ENCODE measurements at places on chromosomes 11 and 22. TPM values are rescaled to one million over a fixed set of nuclear protein-coding genes. Genes with fewer than 3 reads are reported as not detected.

DNA sequence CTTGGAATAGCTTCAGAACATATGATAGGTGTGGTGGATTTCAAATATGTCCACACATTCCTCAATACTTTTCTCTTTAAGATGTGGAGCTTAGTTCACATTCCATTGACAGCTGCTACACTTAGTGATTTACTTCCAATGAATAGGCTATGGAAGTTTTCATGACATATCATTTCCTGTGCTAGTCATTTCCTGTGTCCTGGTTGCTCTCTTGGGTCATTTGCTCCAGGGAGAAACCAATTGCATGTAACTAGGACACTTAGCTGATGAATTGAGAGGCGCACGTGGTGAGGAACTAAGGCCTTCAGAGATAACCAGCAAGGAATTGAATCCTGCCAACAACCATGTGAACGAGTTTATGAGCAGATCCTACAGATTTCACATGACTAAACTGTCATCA, 120.9 kb downstream of the SLC17A6 start:
- H3K27me3 ChIP-seq: no peaks in the 10 kb centered on the region
- no peak overlapping the region for H3K27ac ChIP-seq
- H3K36me3 ChIP-seq: no peaks in the 10 kb centered on the region
- no peak for DNase-seq

DNA sequence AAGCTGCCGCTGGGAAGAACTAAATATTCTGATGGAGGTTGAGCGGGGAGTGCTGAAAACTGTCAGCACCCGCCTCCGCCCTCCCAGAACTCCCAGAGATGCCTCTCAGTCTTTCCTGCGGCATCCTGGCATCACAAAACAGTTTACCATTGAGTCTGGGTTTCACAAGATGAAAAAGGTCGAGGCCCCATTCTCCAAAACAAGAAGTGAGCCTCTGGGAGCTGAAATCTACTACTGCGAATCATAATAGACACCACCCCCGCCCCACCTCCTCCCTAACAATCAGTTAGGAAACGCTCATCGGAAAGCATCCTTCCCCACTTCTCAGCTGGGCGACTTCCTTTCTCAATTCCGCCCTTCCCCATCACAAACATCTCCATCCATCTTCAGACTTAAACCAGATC, 1.0 kb downstream of the SUN2 start:
- H3K36me3 ChIP-seq: peaks cover 36% of the 10 kb centered on the region
- DNase-seq: no peak
- H3K4me1 ChIP-seq: peaks cover 18% of the 10 kb centered on the region
- H3K27me3 ChIP-seq: no peaks in the 10 kb centered on the region
- peak overlapping the region; percentile 91 for H3K27ac ChIP-seq

DNA sequence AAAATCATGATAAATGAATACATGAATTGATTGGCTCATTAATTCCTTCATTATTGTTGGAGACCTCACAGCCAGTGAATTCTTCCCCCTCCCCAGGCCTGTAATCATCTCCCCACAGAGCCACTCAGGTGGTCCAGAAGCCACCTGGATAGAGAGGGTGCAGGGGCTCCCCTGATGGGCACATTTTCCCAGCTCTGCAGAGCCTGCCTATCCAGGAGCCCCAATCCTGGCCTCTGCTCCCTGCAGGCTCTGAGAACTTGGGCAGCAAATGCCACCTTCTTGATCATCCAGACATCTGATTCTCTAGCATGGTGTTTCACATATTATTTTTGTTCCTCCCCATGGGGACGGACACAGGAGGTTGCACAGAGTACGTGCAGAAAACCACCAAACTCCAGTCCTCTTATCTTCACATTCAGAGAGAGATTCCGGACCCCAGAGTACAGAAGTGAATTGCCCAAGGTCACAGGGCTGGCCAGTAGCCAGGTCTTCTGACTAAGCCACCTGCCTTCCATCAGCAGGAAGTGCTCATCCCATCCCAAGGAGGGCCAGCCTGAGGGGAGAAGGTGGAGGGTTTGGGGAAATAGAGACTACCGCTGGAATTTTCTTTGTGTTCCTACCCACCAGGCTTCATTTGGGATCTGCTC, 348.0 kb downstream of the BUD13 start:
- H3K27ac ChIP-seq: no peak overlapping the region
- no peak overlapping the region for H3K4me3 ChIP-seq
- no peak for DNase-seq
- H3K27me3 ChIP-seq: no peaks in the 10 kb centered on the region

Gene KCNK4
- total RNA-seq: not detected

- peak overlapping the region; percentile 56 for H3K27ac ChIP-seq
- H3K36me3 ChIP-seq: no peaks in the 10 kb centered on the region
- no peak overlapping the region for H3K4me3 ChIP-seq
- H3K27me3 ChIP-seq: no peaks in the 10 kb centered on the region
- no peaks in the 10 kb centered on the region for H3K4me1 ChIP-seq
Measured at GRCh38 chr22:27726686-27727449, 74.7 kb downstream of the MN1 start.

- DNase-seq: no peak
- H3K4me3 ChIP-seq: no peak overlapping the region
- peaks cover 26% of the 10 kb centered on the region for H3K4me1 ChIP-seq
- H3K36me3 ChIP-seq: no peaks in the 10 kb centered on the region
- H3K27ac ChIP-seq: no peak overlapping the region
Measured at GRCh38 chr22:41364955-41365354, 16.8 kb upstream of the TEF start.

Gene DNAJB7
- not detected for total RNA-seq

DNA sequence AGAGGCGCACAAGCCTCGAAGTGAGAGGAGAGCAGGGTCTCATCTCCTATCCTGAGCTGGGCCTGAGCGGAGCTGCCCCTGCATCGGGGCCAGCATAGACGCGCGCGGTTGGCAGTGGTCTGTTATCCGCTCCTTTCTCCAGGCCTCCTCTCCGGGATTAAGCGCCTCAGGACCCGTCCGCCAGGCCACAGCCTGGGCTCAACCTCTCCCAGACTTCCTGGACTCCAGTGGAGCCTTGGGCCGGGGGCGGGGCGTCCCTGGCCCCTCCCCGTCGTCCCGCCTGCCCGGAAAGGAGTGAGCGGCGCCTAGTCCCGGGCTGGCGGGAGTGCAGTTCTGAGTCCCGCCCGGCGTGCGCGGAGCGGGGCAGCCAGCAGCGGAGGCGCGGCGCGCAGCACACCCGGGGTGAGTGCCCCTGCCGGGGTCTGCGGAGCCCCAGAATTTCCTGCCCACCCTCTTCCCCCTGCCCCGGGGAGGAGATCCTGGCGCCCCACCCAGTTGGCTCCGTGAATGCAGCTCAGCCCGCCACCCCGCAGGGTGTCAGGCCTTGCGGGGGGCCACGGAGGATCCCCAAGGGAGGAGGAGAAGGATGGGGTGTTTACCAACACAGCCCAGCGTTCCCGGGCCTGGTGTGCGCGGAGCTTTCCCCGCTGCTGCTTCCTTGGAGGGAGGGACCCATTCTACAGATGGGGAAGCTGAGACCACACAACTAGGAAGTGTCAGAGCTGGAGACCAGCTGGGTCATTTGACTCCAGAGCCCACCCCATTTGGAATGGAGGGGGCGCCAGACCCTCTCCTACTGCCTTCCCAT, at the start of gene TCIRG1:
TCIRG1 (plus strand) TSS at position 308 of the 808 bp plus-strand sequence. CDS start 2,247 bp downstream, outside the sequence.
- peaks cover 13% of the 10 kb centered on the region for H3K36me3 ChIP-seq
- peak within 1 kb of the TSS; percentile 91 for H3K27ac ChIP-seq
- no peaks in the 10 kb centered on the region for H3K27me3 ChIP-seq
- peaks cover 14% of the 10 kb centered on the region for H3K4me1 ChIP-seq
- DNase-seq: peak; percentile 96

GRCh38 chr11:112097734-112098528, 11.3 kb downstream of the SDHD start:
- no peaks in the 10 kb centered on the region for H3K4me1 ChIP-seq
- no peak for DNase-seq
- H3K36me3 ChIP-seq: peaks cover 12% of the 10 kb centered on the region
- no peak overlapping the region for H3K4me3 ChIP-seq
- H3K27me3 ChIP-seq: no peaks in the 10 kb centered on the region

DNA sequence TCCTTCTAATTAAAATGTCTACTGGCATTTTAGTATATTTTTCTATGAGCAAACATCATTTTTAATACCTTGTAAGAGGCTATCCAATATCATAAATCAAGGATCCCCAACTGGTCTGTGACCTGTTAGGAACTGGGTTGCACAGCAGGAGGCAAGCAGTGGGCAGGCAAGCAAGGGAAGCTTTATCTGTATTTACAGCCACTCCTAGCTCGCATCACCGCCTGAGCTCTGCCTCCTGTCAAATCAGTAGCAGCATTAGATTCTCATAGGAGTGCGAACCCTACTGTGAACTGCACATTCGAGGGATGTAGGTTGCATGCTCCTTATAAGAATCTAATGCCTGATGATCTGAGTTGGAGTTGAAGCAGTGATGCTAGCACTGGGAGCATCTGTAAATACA, 70.2 kb upstream of the CREB3L1 start:
- no peak overlapping the region for H3K4me3 ChIP-seq
- no peaks in the 10 kb centered on the region for H3K36me3 ChIP-seq
- H3K27ac ChIP-seq: no peak overlapping the region
- H3K4me1 ChIP-seq: no peaks in the 10 kb centered on the region
- DNase-seq: no peak

GRCh38 chr11:96001037-96001436, 77.1 kb upstream of the MTMR2 start:
- H3K36me3 ChIP-seq: no peaks in the 10 kb centered on the region
- peak; percentile 65 for DNase-seq
- no peaks in the 10 kb centered on the region for H3K4me1 ChIP-seq
- H3K27me3 ChIP-seq: no peaks in the 10 kb centered on the region
- H3K4me3 ChIP-seq: no peak overlapping the region
- peak overlapping the region; percentile 75 for H3K27ac ChIP-seq

Gene FOLH1
- total RNA-seq: not detected

DNA sequence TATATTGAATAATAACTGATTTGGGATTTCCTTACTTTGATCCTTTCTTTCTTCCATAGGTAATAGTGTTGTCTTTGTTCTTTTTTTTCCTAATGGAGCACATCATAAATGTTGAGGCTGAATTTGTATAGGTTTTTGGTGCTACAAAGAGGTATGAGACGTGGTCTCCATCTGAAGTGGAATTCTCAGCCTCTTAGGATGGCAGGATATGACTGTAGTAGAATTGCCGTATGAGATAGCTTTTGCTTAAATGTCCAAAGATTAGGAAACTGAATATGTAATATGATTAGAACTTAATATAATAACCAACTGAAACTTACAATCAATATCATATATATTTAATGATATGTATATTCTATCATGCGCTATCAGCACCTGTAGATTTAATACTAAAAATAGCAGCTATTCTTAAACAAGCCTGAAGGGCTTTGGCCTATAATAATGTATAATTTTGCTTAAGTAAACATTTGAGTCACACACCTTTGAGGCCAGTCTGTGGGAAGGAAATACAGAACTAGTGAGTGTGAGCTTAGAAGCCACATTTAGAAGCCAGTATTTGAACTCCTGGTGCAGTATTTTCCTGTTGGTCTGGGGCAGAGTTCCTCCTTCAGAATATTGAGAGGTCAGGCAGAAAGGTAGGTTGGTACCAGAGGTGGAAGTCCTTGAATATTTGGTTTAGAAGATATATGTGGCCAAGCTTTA, 62.6 kb downstream of the SWAP70 start:
- no peaks in the 10 kb centered on the region for H3K4me1 ChIP-seq
- H3K27me3 ChIP-seq: no peaks in the 10 kb centered on the region
- no peak overlapping the region for H3K27ac ChIP-seq
- no peak for DNase-seq
- peaks cover 15% of the 10 kb centered on the region for H3K36me3 ChIP-seq

DNA sequence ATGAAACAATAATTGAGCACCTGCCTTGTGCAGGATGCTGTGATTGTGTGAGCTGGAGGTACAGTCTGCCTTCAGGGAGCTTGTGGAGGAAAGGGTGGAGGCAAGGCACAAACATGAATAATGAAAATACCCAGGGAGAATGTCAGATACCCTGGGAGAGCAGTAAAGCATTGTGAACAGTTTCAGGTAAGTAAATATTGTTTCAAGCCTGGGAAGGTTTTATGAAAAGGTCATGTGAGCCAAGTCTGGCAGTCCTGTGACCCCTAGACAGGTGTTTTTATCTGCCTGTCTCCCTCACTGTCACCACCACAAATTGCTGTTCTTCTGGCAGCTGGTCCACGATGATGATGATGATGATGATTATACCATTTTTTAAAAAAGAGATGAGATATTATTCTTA, 32.0 kb downstream of the SPECC1L start:
- H3K4me3 ChIP-seq: no peak overlapping the region
- peaks cover 45% of the 10 kb centered on the region for H3K4me1 ChIP-seq
- no peaks in the 10 kb centered on the region for H3K36me3 ChIP-seq
- H3K27ac ChIP-seq: peak overlapping the region; percentile 42
- no peak for DNase-seq
- no peaks in the 10 kb centered on the region for H3K27me3 ChIP-seq

DNA sequence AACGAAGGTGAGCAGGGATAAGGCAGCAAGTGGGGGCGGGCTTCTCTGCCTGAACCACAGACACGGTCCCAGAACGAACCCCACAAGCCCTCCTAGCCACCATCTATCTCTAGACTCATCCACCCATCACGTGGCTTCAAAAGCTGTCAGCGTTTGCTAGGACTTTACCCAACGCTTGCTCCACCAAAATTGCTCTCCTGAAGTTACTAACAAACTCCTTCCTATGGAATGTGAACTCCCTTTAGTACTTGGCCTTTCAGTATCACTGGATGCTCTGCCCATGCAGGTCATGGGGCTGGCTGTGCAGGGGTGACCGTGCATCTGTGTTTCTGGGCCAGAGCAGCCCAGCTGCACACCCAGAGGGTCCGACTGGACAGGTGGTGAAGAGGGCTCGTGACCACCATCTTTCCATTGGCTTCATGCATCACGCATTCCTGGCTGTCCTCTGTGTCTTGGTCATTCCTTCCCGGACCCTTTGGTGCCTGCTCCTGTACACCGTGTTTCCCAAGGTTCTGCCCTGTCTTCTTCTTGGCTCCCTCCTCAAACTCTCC, 85.1 kb downstream of the MYO7A start:
- H3K27me3 ChIP-seq: no peaks in the 10 kb centered on the region
- no peak overlapping the region for H3K4me3 ChIP-seq
- no peak for DNase-seq
- H3K4me1 ChIP-seq: no peaks in the 10 kb centered on the region

GRCh38 chr22:45562537-45563361, 60.1 kb downstream of the FBLN1 start:
- H3K4me1 ChIP-seq: no peaks in the 10 kb centered on the region

GRCh38 chr22:17855572-17856290, 81.5 kb upstream of the BID start:
- no peaks in the 10 kb centered on the region for H3K27me3 ChIP-seq
- H3K27ac ChIP-seq: no peak overlapping the region
- H3K36me3 ChIP-seq: peaks cover 16% of the 10 kb centered on the region
- no peaks in the 10 kb centered on the region for H3K4me1 ChIP-seq
- H3K4me3 ChIP-seq: no peak overlapping the region
- DNase-seq: no peak

- no peaks in the 10 kb centered on the region for H3K4me1 ChIP-seq
- H3K27ac ChIP-seq: no peak overlapping the region
- no peaks in the 10 kb centered on the region for H3K36me3 ChIP-seq
- H3K27me3 ChIP-seq: no peaks in the 10 kb centered on the region
Measured at GRCh38 chr11:27413218-27413617, 50.2 kb upstream of the CCDC34 start.

DNA sequence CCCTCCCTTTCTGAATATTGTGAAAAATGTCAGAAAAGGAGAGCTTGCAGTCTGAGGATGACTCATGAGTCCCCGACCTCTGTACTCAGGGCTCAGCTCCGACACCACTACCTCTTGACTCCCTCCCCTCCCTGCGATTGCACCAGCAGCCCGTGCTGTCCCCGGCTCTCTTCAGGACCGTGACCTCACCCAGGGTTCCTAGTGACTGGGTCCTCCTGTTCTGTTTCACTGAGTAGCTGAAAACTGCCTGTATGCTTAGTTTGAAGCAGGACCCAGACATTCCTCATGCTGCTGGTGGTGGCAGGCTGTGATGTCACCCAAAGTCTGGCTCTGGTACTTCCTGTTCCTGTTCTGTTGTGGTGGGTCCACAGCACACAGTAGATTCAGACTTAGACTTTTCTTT, 11.7 kb downstream of the PHRF1 start:
- H3K4me1 ChIP-seq: no peaks in the 10 kb centered on the region
- peak; percentile 53 for DNase-seq
- peaks cover 77% of the 10 kb centered on the region for H3K36me3 ChIP-seq
- H3K27me3 ChIP-seq: no peaks in the 10 kb centered on the region
- H3K27ac ChIP-seq: peak overlapping the region; percentile 18
